Eye (tissue), 1 donor: ENCODE measurements at places on chromosomes 3 and 15.

DNA sequence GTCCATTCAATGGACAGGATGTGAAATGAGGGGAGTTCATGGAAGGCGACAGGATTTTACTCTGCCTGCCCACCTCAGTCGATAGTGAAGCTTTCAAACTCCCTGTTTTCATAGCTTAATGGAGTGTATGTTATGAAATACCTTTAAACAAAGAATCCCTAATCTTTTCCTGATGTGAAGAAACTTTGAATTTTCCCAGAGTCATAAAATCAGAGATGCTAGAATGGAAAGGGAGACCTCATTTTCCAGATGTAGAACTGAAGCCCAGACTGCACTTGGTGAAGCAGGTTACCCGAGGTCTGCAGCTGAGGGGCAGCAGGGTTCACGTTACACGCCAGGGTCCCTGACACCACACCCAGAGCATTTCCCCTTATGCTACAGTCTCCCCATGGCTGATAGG, 34.7 kb upstream of the LACTB start:
- DNase-seq: no peak

GRCh38 chr3:189355481-189356201, 183.9 kb downstream of the TPRG1 start:
- DNase-seq: no peak

DNA sequence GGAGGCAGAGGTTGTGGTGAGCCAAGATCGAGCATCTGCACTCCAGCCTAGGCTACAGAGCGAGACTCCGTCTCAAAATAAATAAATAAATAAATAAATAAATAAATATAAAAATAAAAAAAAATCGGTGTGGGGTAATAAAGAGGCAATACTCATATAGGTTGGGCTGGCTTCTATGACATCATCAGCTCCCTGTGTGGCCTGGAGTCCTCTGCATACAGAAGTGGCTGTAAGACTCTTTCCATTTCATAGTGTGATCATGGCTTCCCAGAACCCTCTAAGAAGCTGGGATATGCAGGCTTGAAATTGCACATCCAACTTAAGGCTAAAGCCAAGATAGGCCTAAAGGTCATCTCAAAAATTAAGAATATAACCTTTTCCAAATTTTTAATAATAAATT, 101.6 kb downstream of the ZIC4 start:
- no peak for DNase-seq

DNA sequence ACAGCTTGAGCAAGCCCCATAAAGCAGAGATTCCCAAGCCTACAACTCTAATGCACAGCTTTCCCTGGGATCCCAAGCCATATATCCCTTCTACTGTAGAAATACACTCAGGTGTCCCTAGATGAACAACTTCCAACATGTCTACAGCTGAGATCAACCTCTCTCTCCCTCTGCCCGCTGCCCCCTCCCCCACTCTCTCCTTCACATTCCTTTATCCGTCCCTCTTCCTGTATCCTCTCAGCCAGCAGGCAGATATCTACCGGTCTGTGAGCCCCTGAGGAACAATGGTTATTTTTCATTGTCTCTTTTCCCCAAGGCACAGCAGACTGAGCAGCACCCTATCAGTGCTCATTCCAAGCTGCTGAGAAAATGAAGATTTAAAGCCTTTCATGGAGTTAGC, 138.6 kb downstream of the SUCLG2 start:
- no peak for DNase-seq

DNA sequence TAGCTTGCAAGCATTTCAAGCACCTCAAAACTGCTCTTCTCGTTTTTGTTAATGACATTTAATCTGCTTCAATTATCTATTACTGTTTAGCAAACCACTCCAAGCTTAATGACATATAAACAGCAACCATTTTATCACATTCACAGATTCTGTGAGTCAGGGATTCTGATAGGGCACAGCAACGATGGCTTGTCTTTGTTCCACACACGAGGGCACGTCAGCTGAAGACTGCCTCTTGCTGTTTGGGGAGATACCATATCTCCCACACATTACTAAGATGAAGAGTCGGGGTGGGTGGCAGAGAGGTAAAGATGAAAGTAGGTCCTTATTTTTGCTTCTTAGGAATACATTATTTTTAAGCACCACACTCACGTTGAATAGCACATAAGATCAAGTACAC, 19.3 kb downstream of the CPOX start:
- no peak for DNase-seq

- DNase-seq: no peak
These were observed 1053.2 kb upstream of the GBE1 start for GRCh38 chr3:82814660-82815059.

DNA sequence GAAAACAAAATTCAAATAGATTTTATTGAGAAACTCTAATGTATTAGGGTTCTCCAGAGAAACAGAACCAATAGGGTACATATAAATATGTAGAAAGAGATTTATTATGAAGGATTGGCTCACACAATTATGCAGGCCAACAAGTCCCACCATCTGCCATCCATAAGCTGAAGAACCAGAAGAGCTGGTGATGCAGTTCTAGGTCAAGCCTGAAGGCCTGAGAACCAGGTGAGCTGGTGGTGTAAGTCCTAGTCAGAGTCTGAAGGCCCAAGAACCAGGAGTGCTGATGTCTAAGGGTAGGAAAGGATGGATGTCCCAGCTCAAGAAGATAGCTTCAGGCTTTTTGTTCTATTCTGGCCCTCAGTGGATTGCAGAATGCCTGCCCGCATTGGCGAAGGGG, 2.6 kb upstream of the NFKBIZ start:
- no peak for DNase-seq

- no peak for DNase-seq
These were observed 23.6 kb downstream of the GRAMD2A start for GRCh38 chr15:72173864-72174550.

GRCh38 chr3:26964836-26965235, 342.3 kb downstream of the LRRC3B start:
- no peak for DNase-seq

DNA sequence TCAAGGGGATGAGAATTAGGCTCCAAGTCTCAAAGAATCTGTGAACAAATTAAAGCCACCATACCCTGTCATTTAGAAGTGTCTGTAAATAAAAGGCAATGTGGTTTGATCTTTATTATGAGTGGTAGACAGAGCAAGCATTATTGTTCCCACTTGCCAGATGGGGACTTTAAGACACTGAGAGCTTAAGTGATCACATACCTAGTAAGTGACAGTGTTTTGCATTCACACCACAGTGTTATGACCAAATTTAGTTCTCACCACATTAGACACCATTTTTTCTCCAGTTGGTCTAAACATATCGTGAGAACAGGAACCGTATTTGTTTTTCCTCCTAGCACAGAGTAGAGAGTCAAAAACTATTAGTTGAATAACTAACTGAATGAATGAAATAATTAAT, 13.2 kb upstream of the ZBED2 start:
- DNase-seq: no peak

GRCh38 chr3:39870706-39871105, 61.3 kb downstream of the MYRIP start:
- no peak for DNase-seq

- DNase-seq: no peak
These were observed 239.3 kb downstream of the SLC9A9 start for GRCh38 chr3:143608966-143609365.

- DNase-seq: no peak
These were observed 86.9 kb upstream of the COL6A5 start for GRCh38 chr3:130258532-130258952.

GRCh38 chr3:72036899-72037298, 252.0 kb upstream of the PROK2 start:
- DNase-seq: no peak
